ENCODE measurements at places on chromosomes 2 and 18.

GRCh38 chr2:238320648-238321281, 447 bp downstream of the TRAF3IP1 start:
- no peak for DNase-seq

DNA sequence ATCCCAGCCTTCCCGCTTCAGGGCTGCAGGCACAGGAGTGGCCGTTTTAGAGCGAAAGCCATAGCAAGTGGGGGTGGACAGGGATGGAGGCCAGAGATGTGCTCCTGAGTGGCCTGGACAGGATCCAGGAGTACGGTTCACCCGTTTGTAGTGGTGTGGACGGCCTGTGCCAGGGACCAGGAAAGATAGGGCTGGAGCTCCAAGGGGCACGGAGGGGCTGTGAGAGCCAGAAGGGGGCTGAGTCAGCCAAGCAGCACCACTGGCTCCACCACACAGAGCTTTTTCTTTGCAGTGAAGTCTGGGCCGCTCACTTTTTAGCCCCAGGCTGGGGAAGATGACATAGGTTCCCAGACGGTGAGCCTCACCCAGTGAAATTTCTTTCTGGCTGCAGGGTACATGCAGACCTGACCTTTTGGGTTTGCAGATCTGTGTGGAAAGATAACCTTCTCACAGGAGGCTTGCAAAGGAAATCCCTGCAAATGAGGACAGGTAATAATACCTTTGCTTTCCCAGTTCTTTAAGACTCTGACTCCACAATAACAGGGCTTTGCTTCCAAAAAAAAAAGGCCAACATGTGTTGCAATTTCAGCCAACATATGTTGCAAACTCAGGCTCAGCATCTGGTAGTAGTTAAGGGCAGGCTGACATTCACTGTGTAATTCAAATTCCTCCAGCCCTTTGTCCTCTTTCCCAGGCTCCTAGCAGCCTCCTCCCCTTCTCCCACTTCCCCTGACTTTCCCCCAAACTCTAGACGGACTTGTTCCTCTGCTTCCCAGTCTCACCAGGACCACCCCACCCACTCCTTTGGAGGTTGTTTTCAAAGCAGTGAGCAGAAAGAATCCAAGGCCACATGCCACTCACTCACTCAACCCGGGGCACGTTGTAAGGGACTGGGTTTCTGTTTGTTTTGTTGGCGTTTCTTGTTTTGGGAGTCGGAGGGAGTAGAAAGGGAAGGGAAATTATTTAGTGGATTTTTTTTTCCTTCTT, 20.3 kb upstream of the LAPTM4A start:
- DNase-seq = no peak

DNA sequence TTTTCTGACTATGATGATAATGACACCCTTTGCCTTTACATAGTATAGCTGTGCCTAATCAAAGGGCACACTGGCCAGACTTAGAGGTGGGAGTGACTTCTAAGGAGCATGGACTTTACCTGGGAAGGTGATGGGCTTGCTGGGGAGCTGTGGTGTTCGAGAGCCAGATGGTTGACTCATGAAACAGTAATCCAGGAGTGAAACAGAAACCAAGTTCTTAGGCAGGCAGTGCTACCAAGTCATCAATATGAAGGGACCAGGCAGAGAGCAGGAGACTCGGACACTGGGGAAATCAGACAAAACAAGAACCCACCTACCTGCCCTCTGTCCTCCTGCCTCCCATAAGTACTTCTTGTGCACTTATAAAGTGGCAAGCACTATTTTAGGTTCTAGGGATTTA, 430.4 kb downstream of the DLGAP1 start:
- DNase-seq = no peak

GRCh38 chr2:197661626-197662025, 13.8 kb downstream of the RFTN2 start:
- no peak for DNase-seq

GRCh38 chr2:202069170-202070067, 3.6 kb upstream of the KIAA2012 start:
- DNase-seq = no peak

DNA sequence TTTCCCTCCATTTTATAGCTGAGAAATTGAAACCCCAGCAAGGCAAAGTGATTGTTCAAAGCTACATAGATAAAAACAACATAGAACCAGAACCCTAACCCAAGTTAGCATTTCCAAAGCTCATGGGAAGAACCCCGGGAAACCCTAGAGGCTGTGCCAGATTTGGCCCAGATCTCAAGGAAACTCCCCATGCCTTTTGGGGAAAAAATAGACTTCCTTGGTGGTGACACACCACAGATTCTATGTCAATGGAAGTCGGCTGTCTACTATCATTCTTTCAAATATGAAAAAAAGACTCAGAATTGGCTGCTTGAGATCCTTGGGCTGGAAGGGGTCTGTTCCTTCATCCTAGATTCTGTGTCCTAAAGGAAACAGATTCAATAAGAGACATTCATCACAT, 8.4 kb downstream of the COL6A3 start:
- DNase-seq = no peak

- DNase-seq = no peak
These were observed 141.1 kb downstream of the KLHL29 start for GRCh38 chr2:23526114-23526513.

- DNase-seq = no peak
These were observed 128.6 kb upstream of the WDR75 start for GRCh38 chr2:189312643-189313042.

- no peak for DNase-seq
These were observed 158.4 kb downstream of the MAP2 start for GRCh38 chr2:209582281-209582680.

DNA sequence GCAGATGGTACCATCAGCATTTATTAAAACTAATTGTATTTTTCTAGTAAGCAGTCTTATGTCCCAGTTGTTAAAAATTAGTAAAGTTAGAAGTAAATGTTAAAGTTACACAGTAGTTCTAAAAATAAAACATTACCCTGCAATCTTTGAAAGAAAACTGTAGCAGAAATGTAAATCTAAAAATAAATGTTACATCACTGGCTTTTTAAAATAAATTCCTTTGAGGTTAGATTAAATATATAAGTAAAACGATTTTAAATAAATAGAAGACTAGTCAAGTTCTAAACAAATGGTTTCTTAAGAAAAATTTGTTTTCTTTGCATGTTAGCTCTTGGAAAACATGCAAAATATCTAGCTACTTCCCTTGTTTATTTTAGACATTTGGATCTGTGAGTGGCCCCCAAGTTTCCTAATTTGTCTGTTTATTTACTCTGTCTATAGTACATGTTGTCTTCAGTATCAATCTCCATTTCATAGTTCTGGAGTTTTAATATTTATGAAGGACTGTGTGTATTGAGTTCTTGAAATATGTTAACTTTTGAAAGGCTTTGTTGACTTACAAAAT, 58.2 kb downstream of the GLS start:
- no peak for DNase-seq

DNA sequence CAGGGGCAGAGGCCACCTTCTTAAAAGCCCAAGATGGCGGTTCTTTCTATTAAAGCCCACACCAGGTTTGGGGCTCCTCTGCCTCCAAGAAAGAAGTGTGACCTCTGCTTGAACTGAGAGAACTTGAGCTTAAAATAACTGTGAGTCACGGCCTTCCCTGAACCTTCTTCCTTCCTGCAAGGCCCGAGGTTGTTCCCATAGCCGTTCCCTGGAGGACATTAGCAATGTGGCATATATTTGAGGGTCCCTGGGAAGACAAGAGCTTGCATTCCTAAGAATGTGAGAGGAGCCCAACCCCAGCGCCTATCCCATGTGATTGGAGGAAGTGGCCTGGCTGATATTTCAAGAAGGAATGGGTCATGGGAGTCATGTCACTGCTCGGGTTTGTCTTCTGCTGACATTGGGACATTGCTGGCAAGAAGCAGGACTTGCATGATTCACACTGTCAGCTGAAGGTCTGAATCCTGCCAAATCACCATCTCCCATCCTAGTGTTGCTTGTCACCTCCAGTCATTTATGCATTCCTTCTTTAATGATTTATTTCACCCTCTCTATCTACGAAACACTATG, 168.1 kb downstream of the TRIB2 start:
- no peak for DNase-seq

DNA sequence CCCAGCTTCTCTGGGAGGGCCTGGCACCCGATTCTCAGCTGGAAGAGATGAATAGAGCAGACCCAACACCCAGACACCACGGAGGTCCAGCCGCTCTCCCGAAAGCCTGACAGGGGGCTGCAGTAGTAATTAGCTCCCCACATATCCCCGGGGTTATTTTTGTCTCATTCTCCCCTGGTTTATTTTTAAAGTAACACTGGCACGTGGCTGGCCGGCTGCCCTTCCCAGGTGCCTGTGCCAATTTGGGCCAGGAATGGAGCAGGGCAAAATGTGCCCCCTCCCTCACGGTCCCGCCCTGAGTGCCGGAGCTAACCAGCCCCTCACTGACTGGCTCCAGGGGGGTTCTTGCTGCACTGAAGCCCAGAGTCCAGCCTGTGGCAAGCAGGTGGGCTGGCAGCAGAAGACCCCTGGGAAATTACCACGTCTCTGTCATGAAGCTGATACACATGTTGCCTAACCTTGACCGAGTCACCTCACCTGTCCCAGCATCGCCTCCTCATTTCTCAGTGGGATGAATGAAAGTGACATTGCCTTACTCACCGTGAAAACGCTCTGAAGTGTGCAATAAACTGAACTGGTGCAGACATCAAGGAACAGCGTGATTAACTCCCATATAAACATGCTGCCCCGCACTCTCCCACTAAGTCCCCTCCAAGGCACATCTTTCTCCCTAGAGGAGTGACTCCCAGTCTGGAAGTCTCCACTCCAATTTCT, 18.4 kb downstream of the KCNK3 start:
- no peak for DNase-seq

DNA sequence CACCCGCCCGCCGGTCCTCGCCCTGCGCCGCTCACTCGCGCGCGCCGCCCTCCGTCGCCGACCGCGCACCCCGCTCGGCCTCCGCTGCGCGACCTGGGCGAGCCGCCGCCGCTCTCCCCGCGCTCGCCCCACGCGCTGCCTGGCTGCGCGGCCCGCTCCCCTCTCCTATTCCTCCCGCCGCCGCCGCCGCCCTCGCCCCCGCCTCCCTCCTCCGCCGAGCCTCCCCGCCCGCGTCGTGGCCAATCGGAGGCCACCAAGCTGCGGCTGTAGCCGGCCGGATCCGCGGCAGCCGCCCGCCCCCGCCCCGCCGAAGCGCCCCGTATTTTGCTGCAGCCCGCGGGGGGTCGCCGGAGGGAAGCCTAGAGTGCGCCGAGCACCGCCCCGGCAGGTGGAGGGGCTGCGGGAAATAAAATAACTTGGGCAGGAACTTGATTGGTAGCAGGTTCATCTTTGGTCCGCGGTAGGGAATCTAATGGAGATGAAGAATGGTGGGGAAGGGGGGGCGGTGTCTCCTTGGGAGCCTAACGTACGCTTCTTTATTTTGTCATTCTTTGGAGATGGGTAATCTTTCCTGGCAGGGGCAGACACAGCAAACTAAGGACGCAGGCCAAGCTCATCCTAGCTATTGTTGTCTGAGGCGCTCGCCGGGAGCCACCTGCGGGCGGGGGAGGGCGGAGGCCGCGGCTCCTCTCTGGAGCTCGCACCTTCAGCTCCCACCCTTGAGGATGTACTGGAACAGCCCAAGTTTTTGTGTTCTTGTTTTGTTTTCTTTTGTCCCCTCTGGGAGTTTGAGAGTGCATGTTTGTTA, 1.1 kb upstream of the CDH2 start:
- no peak for DNase-seq

- no peak for DNase-seq
These were observed 772.6 kb upstream of the FAM98A start for GRCh38 chr2:34371711-34372110.

Data from activated CD4-positive, alpha-beta T cell treated with anti-CD3 and anti-CD28 coated beads for 24 hours (primary cell).